Suppressor macrophage treated with lipopolysaccharide for 4 hours (primary cell): ENCODE measurements at places on chromosomes 4 and X.

DNA sequence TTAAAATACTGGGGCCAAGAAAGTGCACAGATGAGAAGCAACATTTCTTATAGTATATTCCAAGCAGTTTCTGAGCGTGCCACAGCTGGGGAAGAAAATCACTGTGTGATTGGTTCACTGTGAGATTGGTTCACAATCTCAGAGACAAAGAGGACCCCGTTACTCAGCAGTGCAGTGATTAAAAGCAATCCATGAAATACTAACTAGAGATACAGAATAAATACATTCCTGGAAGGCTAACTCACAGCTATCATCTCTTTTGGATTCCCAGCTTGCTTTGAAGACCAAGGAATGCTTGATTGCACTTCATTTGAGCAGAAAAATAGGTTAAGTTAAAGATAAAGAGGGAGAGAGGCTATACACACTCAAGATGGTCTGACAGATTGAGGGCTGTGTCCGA lies 132.1 kb upstream of the RAPGEF2 start:
- no peak for DNase-seq

- no peak for DNase-seq
Observed at GRCh38 chr4:3729188-3729881, 36.9 kb upstream of the ADRA2C start.

DNA sequence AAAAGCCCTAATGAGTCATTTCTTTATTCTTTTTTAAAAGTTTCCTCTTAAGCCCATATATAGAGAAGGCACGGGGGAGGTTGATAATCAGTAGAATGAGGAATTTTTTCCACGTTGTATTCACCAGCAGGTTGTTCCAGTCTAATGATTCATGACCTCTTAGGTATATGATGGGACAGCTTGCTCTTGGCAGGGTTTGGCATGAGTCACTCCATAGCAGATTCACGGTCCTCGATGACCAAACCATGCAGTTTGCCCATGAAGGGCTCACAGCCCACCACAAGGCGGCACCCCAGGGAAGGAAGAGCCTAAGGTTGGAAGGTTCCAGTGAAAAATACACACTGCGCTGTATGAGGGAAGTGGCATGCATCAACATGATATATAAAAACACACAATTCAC lies 623.8 kb upstream of the DIPK2B start:
- DNase-seq: no peak

DNA sequence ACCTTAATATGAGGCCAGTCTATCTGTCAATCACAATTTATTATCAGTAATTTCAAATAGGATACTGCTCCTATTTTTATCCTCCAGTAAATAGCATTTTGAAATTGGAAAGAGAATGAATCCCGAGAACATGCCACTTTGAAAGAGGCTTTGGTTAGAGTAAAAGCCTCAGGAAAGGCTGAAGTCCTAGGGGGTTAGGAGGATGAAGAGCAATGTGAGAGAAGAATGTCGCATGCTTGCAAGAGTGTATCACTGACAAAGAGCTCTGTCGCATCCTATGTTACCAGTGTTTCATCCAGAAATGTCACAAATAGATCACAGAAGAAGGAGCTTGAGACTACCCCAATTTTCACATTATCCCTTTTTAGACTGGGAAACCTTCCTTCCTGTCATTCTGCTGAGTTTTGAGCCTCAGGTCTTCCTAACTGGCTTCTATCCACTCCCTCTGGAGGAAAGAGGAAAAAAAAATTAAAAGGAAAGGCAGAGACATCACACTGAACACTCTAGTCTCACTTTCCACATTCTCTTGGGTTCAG lies 39.8 kb downstream of the GPM6A start:
- DNase-seq: no peak

DNA sequence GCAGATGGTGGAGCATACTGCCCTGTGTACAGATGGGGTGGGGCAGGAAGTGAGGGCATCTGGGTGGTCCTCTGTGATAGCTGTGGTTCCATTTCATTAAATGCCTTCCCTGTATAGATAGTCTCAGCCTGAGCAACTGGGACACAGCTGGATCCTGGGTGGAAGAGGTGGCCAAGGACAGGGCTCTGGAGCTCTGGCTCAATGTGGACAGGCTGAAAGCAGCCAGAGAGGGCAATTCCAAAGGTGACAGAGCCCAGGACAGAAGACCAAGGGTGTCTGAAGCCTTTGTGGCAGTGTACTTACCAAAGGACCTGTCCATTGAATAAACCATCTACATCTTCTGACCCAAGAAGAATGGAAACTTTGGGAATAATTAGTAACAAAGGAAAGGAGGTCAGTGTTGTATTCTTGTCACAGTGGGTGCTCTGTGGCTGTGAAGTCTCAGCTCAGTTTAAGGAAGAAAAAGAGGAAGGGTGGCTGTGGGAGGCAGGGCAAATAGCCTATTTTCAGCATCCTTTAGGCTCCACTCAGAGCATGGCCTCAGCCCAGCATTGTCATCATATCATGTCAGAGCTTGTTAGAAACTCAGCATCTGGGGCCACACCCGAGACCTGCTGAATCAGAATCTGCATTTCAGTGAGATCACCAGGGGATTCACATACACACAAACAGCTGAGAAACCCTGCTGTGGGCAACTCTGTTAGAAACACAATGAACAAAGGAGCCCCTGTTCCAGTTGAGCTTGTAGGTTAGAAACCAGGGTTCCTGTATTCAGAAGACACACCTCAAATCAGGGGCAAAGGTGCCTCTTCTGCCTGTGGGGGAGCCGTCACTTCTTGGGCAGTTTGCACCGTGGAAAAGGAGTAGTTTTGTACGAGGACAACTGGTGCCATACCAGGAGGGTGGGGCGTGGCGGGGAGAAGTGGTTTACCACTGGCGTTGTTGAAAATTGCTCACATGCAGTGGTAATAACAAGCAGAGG lies 168.6 kb downstream of the PTTG2 start:
- peak; percentile 94 for DNase-seq

GRCh38 chr4:188030401-188030800 lies 34.8 kb downstream of the ZFP42 start:
- no peak for DNase-seq

DNA sequence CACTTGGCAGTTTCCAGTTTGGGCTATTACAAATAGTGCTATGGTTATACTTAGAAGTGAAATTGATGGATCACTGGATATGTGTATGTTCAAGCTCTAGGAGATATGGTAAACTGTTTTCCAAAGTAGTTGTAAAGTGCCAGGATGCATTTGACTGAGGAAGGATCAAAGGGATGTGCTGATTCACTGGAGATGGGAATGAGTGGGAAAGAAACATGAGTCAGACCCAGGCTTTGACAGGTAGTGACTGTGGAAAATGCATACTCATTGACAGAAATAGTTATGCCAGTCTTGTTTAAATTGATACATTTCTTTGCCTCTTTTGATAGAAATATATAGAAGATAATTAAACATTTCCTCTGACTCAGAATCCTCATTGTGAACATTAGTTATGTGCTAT lies 77.9 kb downstream of the CEP135 start:
- no peak for DNase-seq

DNA sequence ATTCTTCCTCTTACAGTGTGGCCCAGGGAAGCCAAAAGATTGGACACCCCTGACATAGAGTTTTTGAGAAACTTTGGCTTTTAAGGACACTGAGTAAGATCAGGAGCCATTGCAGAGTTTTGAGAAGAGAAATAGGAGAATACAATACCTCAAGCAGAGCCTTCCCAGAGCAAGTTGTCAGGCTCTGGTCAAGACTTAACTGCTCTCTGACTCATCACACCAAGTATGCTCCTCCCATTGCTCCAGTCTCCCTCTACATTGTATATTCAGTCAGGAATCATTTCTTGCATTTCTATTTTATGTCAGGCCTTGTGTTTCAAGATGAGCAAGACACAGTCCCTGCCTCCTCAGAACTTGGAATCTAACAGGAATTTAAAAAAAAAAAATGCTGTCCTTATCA lies 176.4 kb upstream of the FMR1 start:
- no peak for DNase-seq

DNA sequence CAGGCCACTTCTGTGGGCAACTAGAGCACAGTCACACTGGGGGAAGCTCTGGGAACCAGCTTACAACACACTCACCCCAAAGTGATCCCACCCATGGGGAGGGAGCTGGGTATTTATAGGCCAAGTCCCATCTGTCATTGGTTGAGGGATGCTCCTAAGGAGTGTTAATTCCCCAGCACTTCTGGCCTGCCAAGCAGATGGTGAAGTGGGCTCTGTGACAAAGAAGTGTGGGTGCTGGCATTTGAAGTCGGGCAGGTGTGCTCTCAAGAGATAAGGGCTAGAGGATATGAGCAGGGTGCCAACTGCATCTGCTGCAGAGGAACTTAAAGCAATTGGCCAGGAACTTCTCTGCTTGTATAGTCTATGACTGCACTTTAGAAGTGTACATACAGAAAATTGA lies 30.9 kb downstream of the PTCHD1 start:
- DNase-seq: no peak

DNA sequence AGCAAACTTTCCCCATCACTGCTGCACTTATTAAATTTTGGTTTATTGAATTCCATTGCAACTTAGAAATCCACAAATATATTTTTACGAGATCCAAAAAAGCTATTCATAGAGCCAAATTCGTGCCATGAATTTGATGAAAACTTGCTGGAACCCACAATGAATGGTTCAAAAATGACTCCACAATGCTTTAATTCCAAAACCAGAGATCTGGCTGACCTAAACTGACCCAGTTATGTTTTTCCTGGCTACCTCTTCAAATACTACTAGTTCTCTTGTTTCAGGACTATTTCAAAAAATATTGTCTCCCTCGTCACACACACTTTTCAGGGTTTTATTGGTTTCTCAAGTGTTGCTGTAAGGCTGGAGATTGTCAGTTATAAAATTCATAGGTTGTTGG lies 474.8 kb downstream of the PDGFC start:
- no peak for DNase-seq

- no peak for DNase-seq
Observed at GRCh38 chr4:66893807-66894206, 651.5 kb downstream of the CENPC start.
